ENCODE measurements at places on chromosomes 13 and 19. TPM values are rescaled to one million over a fixed set of nuclear protein-coding genes. Genes with fewer than 3 reads are reported as not detected.

Gene GAPDHS
- total RNA-seq: not detected

Gene ZNF584
- 8.2 TPM for total RNA-seq

Gene ZNF701
- total RNA-seq: 4.0 TPM

Gene BCL2L12
- 35.8 TPM for total RNA-seq

Gene UHRF1
- 98.0 TPM for total RNA-seq

Gene SMIM24
- total RNA-seq: not detected

Gene ZNF132
- 2.1 TPM for total RNA-seq

Gene NTF4
- total RNA-seq: not detected

Gene C19orf67
- total RNA-seq: not detected

Gene ZNF835
- 0.89 TPM for total RNA-seq

Gene HSD17B14
- 2.7 TPM for total RNA-seq

Gene ARRDC2
- total RNA-seq: 4.7 TPM

Measured in bronchus fibroblast of lung (primary cell).